ENCODE measurements at places on chromosomes 11 and 22.

- DNase-seq = peak; percentile 8
These were observed 591.2 kb downstream of the OPCML start for GRCh38 chr11:132941024-132941646.

DNA sequence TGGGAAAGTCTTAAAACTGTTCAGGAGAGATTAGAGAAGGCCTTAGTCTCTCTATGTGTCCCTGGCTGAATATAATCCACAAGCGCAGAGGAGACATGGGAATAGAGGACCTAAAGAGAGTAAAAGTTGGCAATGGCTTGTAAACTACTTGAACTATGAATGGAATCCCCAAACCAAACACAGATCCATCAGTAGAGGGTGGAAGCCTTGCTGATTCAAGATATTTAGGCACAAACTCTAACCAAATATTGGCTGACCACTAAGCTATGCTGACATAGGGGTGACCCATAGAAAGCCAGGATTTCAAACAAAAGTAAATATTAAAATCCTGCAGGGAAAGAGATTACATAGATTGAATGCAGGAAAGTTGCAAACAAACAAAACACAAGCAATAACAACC lies 439.2 kb downstream of the DLG2 start:
- DNase-seq = no peak

DNA sequence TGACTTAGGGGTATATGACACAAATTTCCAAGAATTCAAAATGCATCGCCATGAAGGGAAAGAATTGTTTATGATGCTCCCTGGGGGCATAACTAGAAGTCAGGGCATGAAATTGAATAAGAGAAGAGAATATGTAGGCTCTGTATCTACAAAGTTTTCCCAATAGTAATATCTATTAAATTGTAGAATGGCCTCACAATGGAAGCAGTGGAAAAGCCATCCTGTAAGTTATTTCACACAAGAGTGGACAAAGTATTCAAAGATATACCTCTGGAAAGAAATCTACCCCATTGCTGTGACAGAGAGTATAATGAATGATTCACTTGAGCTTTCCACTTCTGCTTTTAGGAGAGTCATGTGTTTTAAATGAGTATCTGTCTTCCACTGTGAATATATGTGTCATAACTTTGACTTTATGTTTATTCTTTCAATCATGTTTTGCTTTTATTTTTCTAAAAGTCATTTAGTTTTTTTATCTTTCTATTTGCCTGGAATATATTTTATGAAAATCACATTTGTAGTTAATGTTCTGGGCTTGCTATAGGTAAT lies 65.7 kb upstream of the DDI1 start:
- DNase-seq = no peak

- no peak for DNase-seq
These were observed 11.0 kb upstream of the CACNA1I start for GRCh38 chr22:39559456-39560105.

GRCh38 chr11:105693075-105693759 lies 83.3 kb downstream of the GRIA4 start:
- DNase-seq = no peak

DNA sequence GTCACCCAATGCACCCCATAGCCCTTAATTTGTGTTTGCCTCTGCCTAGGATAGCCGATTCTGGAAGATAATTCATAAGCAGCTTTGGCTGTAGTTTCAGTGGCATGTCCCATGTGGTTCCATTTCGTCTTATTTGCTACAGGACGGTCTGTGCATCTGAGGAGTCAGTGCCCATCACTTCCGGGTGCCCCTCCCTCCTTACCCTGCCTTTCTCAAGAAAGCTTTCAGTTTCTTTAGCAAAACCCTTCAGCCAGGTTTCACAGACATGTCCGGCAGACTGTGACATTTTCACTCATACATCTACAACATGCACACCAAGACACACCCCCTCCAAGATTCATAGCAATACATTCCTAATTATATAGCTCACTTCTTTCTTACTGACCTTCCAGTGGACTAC lies 14.3 kb downstream of the TP53AIP1 start:
- peak; percentile 33 for DNase-seq

DNA sequence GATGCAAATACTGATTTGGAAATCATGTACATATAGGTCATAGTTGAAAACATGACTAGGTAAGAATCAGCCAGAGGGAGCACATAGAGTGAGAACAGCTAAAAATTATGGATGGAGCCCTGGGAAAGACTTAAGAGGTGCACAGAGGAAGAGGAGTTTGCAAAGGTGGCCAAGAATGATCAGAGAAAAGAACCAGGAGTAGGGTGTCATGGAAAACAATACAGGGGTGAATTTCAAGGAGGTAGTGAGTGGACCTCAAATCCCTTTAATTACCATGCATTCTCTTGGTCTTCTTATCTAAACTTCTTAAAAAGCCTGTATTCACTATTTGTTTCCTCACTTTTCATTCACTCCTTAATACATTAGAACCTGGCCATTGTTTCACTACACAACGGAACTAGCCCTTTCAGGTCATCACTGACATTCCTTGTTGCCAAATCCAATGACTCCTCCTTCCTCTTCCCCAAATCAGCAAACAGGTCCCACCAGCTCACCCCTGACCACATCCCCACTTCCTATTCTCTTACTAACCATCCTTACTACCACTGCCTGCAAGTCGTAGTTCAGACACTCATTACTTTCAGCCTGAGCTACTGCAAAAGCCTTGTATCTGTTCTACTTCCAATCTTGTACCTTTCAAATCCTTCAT lies 22.6 kb downstream of the BUD13 start:
- DNase-seq = no peak

GRCh38 chr11:132048040-132048439 lies 677.6 kb downstream of the NTM start:
- DNase-seq = no peak
